ENCODE measurements at places on chromosomes 7 and 10.

GRCh38 chr10:23337616-23338015 lies 7.0 kb downstream of the C10orf67 start:
- DNase-seq, result no peak

DNA sequence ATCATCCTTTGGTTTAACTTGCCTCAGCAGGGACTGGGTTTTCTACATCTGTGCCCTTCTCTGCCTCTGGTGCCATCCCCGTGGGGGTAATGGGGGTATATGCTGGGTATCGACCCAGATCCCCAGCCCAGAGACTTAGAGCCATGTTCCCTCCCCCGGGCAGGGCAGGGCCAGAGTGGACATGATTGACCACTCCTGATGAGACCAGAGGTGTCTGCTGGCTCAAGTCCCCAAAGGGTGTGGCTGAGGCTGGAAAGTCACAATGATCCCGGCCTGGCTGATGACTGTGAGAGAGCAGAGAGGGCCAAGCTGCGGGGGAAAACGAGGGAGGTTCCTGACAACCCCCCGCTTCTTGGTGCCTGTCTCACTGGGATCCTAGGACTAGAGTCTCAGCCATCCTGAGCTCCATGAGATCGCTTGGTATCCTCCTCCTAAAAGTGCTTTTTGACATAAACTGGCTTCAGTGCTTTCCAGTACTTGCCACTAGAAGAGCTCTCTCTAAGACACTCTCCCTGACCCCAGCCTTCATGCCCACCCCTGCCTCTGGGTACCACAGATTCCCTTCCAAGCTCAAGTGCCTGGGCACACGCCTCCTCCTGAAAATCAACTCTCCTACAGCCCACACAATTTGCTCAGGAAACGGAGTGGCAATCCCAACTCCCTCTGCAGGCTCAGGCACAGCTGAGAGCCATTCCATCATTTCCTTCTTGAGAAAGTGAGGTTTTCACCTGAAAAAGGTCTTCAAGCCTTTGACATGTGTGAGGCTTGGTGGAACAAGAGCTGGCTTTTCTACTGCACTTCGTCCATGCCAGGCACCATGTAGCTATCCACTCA lies 33.9 kb downstream of the DRGX start:
- DNase-seq, result no peak

GRCh38 chr7:44922351-44922694 lies 37.0 kb upstream of the PURB start:
- no peak for DNase-seq

GRCh38 chr10:122407375-122408125 lies 33.0 kb downstream of the PLEKHA1 start:
- DNase-seq, result peak; percentile 78

DNA sequence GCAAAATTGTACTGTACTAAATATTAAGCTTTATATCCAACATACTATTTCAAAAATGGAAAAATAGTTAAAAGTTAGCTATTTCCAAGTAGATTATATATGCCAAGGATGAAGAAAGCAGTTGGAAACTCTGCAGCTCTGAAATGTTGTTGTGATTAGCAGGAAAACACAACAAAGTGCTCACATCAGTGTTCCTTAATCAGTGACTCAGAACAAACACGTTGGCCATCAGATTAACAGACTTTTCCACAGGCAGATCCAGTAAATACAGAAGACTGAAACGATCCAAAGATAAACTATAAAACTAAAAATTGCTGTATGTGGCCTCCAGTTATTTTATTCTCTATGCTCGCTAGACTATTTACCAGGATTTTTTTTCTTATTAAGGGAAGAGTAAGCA lies 99.6 kb upstream of the SEMA3D start:
- no peak for DNase-seq

GRCh38 chr7:12715372-12716133 lies 28.1 kb downstream of the ARL4A start:
- DNase-seq, result no peak

DNA sequence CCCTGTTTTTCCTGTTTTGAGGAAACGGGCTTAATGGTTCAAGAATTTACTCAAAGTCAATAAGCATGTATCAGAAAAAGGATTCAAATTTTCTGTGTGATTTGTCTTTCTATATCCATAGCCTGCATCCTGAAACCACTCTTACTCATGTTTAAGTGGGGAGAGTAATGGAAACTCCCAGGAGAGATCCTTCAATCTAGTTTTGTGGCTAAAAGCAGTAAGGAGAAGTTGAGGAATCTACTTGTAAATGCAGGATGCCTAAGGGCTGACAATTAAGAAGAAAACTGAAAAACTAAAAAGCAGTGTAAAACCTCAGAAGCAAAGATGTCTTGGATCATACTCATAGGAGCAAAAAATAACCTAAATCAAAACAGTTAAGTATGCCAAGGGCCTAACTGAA lies 68.1 kb upstream of the GRID1 start:
- no peak for DNase-seq

DNA sequence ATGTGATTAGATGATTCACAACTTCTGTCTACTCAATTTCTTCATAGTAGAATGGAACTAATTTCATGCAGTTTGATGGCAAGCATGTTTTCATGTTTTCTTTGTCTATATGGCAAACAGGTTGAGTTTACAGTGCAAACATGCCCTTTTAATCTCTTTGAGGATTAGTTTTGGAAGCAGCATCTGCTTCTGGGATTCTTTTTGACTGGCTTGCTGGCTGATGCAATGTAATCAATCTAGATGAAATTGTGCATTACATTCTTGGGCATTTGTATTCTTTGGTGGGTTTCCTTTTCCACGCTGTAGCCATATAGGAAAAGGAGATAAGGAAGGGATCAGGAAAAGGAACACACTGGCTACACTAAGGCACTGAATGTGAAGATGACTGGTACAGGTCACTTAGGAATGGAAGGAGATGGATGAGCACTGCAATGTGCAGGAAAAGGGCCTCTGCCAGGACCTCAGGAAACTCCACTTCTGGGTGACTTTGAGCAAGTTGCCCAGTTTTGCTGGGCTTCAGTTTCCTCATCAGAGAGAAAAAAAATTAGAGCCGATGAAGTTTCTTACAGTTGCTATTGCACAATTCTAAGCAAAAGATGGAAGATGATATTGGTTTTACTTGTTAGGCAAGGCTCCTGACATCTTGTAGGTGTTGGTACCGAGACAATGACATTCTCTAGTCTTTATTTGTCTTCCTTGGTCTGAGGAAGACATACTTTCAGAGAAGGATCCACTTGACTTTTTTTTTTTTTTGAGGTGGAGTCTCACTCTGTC lies 269.1 kb downstream of the SUGCT start:
- DNase-seq, result no peak

DNA sequence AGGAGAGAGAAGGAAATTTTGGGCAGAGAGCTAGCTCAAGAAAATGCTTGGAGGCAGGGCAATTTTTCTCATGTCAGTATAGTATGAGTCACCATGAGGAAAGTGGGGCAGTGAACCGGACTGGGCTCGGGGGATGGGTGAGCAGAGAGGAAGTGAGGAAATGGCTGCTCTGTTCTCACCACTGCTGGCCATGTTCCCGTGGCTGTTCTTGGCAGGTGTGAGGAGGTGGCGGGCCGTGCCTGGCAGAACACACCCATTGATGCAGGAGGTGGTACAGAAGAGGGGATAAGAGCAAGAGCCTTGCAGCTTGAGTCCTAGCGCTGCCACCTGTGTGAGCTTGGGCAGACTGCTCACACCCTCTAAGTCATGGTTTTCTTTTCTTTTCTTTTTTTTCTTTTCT lies 304.4 kb upstream of the LYZL1 start:
- DNase-seq, result no peak

GRCh38 chr10:15504101-15504840 lies 133.2 kb upstream of the FAM171A1 start:
- no peak for DNase-seq

DNA sequence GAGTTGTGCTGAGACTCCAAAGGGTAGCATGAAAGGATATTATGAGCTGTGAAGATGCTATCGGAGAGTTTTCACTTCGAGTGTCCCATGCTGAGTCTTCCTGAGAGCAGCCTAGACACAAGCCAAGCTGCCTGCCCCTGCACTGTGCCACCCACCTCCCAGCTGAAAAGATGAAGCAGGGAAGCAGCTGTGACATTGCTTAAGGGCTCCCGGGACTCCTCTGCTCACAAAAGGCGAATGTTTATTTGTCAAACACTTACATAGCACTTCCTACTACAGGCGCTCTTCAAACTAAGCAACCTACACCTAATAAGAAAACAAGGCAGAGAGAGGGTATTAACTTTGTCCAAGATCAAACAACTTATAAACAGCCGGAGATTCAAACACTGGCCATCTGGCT lies 95.6 kb downstream of the OSBPL3 start:
- no peak for DNase-seq

DNA sequence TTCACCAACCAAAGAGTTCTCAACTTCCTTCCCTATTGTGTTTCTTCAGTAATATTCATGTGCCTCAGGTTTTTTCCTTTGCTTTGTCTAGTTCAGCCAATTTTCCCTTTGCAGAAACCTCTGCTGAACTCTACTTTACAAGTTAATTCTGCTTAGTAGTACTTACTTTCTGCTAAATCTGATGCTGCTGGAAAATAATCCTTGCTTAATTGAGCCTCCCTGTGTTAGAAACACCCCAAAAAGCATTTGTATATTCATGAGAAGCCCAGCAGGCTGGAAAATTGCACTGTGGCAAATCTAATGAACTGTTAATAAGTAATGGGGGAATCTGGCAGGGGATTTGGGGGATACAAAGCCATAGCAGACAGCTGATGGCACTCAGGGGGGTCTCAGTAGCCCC lies 78.5 kb downstream of the CDCA7L start:
- DNase-seq, result no peak

- peak; percentile 77 for DNase-seq
These were observed 23.7 kb downstream of the AKR1E2 start for GRCh38 chr10:4849555-4850242.

DNA sequence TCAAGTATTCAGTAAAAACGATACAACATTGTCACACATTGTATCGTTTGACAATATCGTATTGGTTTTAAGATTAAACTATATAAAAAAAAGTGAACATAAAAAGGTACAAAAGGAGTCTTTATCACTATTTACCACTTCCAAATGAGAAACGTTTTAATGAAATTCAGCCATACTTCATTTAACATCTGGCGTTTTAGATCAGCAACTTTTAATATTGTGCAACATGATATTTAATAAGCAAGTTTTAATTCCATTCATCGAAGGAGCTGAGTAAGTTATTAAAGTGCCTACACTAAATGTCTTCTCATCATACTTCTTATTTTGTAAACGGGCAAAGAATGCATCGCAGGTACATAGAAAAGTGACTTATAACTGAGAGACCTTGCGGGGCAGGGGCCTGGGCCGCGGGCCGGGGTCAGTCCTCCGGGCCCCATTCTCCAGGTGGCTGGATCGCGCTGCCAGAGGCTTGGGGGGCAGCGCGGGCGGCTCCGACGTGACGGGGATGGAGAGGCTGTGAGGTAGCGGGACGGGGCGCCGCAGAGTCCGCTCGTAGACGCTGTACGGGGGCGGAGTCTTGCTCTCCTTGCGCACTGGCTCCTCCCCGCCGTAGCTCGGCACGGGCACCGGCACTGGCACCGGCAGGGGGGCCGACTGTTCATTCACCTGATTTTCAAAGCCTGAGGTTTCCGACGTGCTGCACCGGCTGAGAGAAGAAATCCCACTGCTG lies 165.8 kb upstream of the IMMP2L start:
- no peak for DNase-seq

DNA sequence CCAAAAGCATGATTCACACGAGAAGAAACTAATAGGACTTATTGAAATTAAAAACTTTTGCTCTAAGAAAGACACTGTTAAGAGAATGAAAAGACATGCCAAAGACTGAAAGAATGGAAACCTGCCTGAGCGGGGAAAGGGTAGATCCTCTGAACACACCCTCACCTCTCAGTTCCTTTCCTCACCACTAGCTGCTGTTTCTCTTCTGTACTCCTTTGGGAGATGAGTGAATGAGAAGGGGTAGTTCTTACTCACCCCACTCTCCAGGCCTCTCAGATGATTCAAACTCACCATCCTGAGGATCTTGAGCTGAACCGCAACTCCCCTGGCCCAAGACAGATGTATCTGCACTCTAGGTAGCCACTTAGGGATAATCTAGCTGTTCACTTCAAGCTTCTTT lies 41.9 kb downstream of the IQUB start:
- no peak for DNase-seq

GRCh38 chr7:100694098-100694745 lies at the start of gene GIGYF1:
Gene GIGYF1, minus strand, starts transcription at chr7:100694250. Its CDS starts 6,012 bp downstream, at chr7:100688238.
- DNase-seq, result peak; percentile 62

DNA sequence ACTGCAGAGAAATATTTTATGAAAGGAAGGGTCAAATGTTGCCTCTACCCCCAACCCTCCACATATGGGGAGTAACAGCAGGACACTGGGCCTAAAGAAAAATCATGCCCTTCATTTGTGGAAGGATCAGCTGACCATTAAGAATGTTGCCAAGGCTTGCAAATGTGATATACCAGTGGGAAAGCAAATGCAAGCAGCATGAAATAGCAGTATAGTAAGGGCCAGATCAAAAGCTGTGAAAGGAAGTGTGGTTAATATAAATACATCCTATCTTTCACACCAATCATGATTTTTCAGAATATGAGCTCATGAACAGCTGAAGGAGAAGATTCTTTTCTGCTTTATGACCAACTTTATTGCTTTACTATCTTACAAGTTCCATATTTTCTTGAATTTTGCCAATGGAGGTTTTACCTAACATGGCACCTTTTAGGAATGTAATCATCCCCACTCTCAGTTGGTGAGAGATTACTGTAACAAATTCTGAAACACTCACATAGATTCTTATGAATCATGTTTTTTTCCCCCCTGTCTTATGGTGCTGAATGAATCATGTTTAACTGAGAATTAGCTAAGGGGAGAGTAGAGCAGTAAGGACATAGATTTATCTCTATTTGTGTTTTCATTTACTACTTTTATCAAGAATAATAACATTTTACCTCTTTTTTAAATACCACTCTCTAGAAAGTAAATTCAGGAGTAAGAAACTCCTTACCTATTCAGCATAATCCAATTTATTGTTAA lies 12.1 kb upstream of the ATAD1 start:
- DNase-seq, result no peak

DNA sequence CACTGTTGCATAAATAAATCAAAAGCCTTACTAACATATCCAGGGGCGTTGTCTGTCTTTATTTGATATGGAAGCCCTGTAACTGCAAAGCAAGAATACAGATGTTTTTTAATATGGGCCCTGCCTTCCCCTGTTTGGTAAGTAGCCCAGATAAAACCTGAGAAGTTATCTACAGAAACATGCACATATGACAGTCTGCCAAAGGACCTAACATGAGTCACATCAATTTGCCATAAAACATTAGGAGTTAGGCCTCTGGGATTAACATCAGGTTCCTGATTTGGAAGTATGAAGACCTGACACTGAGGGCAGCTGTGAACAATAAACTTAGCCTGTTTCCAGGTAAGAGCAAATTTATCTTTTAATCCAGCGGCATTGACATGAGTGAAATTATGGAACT lies 1588.8 kb downstream of the REEP3 start:
- DNase-seq, result no peak

DNA sequence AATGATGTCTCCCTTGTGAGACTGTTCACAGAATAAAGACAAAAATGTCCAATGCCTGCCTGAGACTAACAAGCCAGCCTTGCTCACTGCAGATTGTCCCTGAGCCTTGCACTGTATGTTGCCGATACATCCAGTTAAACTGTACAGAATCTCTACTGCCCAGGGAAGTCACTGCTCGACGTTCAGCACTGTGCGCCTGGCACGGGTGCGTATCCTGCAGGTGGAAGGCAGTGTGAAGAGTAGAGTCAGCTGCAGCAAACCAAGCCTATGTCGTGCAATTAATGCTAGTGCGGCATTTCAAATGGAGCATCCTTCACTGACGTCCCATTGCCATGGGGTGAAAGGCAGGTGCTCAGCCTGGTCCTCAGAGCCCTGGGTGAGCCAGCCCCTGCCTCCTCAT lies 132.9 kb downstream of the TNS3 start:
- no peak for DNase-seq
